Calu3 (cell line): ENCODE measurements at places on chromosomes 1 and 21.

DNA sequence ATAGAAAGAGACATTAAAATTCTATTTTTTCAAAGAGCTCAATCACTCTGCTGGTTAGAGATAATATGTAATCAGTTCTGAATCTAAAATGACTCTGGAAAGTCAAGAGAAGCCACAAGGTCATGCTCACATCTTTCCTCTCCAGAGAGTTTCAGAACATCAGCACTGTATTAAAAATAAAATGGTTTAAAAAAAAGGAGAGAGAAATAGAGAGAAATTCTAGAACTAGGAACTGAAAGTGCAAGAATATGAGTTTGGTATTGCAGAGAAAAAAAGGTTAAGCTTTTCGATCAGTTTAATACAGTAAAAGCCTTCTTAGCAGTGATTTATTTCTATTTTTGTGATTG, 44.0 kb upstream of the DIPK1A start:
- no peak overlapping the region for H3K27ac ChIP-seq
- DNase-seq: no peak
- H3K36me3 ChIP-seq: no peaks in the 10 kb centered on the region
- peaks cover 7% of the 10 kb centered on the region for H3K4me1 ChIP-seq
- H3K27me3 ChIP-seq: peaks cover 14% of the 10 kb centered on the region

DNA sequence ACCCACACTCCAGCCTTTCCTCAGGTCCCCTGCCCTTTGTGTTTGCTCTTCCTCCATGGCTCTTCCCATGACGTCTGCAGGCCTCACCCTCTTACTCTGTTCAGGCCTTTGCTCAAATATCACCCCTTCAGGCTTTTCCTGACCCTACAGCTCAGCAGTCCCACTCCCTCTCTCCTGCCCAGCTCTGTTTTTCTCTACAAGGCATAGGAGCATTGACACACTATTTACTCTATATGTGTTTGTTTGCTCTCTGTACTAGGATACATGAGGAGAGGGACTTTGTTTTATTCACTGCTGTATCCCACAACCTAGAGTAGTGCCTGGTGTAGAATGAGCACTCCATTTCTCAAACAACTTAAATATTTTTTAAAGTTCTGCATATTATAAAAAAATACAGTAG, 107.4 kb upstream of the COA6 start:
- peaks cover 13% of the 10 kb centered on the region for H3K27me3 ChIP-seq
- H3K27ac ChIP-seq: no peak overlapping the region

DNA sequence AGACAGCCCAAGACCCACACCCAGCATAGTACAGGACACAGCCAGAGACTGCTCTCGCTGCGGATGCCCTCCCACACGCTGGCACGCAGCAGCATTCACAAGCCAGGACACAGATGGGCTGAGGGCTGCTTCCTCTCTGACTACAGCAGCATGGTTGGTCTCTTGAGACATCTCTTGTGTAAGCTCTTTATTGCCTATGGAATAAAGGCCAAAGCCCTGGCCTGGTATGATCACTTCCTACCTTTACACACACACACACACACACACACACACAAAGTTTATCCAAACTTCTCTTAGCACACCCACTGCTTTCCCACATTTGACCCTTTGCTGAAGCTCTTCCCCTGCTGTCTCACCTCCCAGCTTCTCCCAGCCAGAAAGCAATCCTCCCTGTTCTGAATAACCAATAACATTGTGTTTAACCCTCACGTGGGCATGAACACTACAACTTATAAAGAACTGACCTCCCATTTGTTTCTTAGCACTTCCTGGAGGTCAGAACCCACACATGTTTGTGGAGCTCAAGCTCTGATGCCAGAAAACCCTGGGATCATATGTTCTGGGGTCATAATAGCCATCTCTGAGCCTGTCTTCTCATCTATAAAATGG, 1.2 kb upstream of the LUZP1 start:
- DNase-seq: no peak
- no peaks in the 10 kb centered on the region for H3K4me1 ChIP-seq
- H3K36me3 ChIP-seq: peaks cover 10% of the 10 kb centered on the region

GRCh38 chr1:22238356-22239224, 95.7 kb upstream of the WNT4 start:
- peaks cover 22% of the 10 kb centered on the region for H3K27me3 ChIP-seq
- H3K4me1 ChIP-seq: no peaks in the 10 kb centered on the region
- no peak for DNase-seq
- no peak overlapping the region for H3K4me3 ChIP-seq
- H3K36me3 ChIP-seq: no peaks in the 10 kb centered on the region

- DNase-seq: no peak
- no peaks in the 10 kb centered on the region for H3K4me1 ChIP-seq
- no peaks in the 10 kb centered on the region for H3K27me3 ChIP-seq
- no peak overlapping the region for H3K27ac ChIP-seq
- H3K36me3 ChIP-seq: peaks cover 35% of the 10 kb centered on the region
These were observed 47.7 kb downstream of the COQ8A start for GRCh38 chr1:226987623-226988333.

- H3K4me1 ChIP-seq: no peaks in the 10 kb centered on the region
- DNase-seq: no peak
- no peak overlapping the region for H3K27ac ChIP-seq
- no peaks in the 10 kb centered on the region for H3K27me3 ChIP-seq
These were observed 99.8 kb downstream of the ACBD6 start for GRCh38 chr1:180402551-180402950.

- DNase-seq: no peak
- H3K36me3 ChIP-seq: no peaks in the 10 kb centered on the region
- H3K4me3 ChIP-seq: no peak overlapping the region
- peaks cover 30% of the 10 kb centered on the region for H3K27me3 ChIP-seq
These were observed 19.6 kb upstream of the TMEM54 start for GRCh38 chr1:32920833-32921232.
